Frontal cortex (tissue), 4 donors: ENCODE measurements at places on chromosomes 16 and 17. TPM values are rescaled to one million over a fixed set of nuclear protein-coding genes. Genes with fewer than 3 reads are reported as not detected.
A peak's percentile ranks its signal among the peaks of the same experiment; 100 is the strongest.

The LITAFD gene
- not detected for total RNA-seq

DNA sequence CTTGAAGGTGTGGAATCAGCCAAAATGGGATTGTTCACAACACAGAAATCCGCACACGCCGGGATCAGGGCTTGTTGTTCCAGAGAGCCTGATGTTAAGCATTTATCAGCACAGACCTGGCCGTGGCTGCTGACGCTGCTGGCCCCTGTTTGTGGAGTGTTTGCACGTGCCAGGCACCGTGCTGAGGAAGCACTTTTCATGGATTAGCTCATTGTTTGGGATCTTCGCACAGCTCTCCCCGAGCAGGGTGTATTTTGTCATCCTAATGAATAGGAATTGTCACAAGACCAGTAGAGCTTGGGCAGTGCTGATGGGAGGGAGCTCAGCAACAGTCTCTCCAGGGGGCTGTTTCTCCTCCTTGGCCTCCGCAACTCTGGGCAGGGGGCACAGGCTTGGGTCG is 160.4 kb upstream of the PLCG2 start:
- peak; percentile 61 for DNase-seq

- DNase-seq, result no peak
Observed at GRCh38 chr16:88636488-88637265, 1.7 kb upstream of the IL17C start.

- DNase-seq, result no peak
Observed at GRCh38 chr17:79946352-79947231, 89.1 kb downstream of the TBC1D16 start.

- no peak for DNase-seq
Observed at GRCh38 chr16:71528863-71529262, 2.6 kb downstream of the CHST4 start.

The HSD17B2 gene
- under 0.01 TPM for total RNA-seq

DNA sequence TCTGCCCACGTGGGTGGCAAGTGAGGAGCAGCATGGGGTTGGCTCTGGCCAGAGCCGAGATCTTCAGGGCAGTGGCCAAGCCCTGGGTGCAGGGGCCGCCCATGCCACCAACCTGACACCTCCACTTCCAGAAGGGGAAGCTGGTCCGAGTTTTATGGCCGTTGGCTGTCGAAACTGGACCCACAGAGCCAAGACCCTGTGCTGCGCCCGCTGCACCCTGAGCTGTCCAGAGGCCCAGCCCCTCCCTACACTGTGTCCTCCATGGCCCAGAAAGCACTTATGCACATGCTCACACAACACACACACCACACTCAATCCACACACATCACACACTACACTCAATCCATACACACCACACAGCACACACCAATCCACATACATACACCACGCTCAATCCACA is 33.9 kb upstream of the RPTOR start:
- DNase-seq, result no peak

The DNASE1L2 gene
- total RNA-seq, result 2.4 TPM

DNA sequence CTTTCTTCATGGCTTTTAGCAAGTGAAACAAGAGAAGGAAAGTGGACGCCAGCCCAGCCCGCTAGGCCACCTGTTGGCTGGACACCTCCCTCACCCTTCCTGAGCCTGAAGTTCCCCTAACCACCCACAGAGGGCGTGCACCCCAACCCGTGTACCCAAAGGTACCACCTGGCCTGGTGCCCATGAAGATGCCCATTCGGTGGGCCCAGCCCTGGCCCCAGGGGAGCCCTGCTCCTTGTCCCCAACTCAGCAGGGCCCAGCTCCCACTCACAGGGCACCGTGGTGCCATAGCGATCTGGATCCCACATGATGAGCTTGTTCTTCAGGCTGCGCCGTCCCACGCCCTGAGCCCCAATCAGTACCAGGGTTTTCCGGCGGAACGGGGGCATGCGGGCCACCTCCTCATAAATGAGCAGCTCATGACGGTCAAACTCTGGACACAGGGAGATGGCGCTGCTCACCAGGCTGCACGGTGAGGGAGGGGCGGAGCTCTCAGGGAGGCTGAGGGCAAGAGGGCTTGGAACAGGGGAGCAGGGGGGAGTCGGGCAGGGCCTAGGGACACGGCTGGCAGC is 26.8 kb downstream of the MPP2 start:
- no peak for DNase-seq
